ENCODE measurements at places on chromosomes 2 and 18.

DNA sequence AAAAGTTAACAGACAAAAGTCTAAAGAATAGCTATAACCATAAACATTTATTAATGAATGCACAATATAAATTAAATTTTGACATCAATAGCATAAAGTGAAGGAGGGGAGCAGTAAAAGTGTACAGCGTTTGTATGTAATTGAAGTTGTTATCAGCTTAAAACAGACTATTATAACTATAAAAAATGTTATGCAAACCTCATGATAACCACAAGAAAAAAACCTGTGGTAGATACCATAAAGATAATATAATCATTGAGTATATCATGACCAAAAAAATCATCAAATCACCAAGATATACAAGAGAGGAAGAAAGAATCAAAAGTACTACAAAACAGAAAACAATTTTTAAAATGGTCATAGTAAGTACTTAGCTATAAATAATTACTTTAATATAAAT, 122.1 kb upstream of the ID2 start:
- no peak for DNase-seq

GRCh38 chr2:143607231-143608062, 478.2 kb downstream of the ARHGAP15 start:
- DNase-seq, result no peak

GRCh38 chr2:3785220-3785889, 82.0 kb downstream of the DCDC2C start:
- DNase-seq, result no peak

DNA sequence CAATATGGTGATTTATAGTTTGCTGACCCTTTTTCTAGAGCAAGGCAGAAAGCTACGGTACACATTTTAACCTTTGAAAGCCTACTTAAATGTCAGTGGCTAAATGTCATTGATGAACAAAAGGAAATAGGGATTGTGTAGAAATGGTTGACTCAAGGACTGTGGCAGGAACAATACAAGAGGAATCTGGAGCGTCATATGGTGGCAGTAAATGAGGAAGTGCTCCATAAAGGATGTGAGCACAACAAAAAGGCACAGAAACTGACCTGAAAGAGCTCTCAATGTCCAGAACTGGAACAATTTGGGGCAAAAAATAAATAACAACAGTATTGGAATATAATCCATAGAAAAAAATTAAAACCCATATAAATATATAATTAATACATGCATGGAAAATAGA, 443.9 kb upstream of the VRK2 start:
- no peak for DNase-seq

- DNase-seq, result no peak
Observed at GRCh38 chr2:62996534-62997186, 54.0 kb upstream of the OTX1 start.

DNA sequence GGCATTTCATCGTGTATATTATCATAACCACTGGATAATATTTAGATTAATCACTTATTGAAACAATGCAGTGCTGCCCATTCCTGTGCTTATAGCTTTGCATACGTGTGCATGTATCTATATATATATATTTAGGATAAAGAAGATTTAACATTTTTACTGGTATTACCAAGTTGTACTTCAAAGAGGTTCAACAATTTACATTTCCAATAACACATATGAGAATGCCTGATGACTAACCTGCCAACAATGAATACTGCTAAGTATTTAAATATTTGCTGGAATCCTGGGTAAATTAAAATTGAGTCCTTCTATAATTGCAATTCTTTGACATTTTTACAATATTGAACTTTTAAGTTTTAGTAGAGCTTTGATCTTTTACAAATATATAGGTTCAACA, 111.4 kb downstream of the SLC39A10 start:
- no peak for DNase-seq

- no peak for DNase-seq
Observed at GRCh38 chr2:99445065-99445464, 44.8 kb downstream of the REV1 start.

DNA sequence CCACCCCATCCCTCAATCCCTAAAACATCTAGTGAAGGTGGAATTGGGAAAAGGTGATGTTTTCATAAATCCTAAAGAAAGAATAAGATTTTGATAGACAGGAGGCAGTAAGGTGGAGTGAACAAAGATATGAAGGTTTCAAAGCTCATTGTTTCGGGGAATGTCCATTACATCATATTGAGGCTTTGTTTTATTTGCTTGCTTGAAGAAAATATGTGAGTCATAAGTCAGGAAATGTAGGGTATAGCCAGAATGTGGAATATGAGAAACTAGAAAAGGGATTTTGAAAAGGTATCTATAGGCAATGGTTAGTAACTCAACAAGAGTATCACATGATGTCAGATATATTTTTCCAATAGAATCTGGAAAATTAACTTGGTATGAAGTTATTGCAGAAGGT, 1178.5 kb upstream of the ACVR2A start:
- no peak for DNase-seq

GRCh38 chr2:84201158-84201557, 257.9 kb downstream of the SUCLG1 start:
- no peak for DNase-seq

- no peak for DNase-seq
Observed at GRCh38 chr2:190713471-190713870, 64.6 kb downstream of the NAB1 start.

DNA sequence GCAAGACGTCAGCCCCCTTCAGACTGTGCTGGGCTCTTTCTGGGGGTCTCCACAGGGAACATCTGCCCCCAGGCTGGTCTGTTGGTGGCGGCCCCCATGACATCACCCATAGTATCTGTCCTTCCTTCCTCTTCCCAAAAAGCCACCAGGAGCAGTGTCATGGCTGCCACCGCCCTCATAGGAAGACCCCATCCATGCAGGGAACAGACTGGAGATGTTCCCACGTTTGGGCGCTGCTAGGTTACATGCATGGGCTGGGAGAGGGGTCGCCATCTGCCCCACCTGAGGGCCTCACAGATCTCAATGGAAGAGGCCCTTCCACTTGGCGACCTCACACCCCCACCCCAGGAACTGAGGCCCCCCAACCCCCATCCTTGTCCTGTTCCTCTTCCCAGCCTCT, 5.1 kb downstream of the SPATA3 start:
- no peak for DNase-seq

DNA sequence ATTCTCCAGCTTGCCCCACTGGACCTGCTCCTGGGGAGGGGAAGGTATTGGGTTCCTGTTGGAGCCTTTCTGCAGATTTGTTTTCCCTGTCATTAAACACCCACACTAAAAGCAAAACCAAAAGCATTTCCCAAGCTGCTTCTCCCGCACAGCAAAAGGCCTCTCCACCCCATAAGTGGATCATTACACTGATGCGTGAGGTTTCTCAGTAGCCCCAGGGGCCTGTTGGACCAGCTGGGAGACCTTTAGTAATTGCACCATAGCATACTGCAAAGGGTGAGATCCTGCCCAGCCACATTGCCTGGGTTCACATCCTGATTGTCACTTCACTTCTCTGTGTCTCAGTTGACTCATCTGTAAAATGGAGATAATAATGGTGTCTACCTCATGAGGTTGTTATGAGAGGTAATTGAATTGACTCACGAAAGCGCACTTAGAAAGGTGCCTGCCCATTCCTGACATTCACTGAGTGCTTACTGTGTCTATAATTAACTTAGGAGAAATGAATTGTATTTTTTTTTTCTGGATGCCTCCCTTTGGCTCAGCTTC, 43.9 kb downstream of the TOGARAM2 start:
- no peak for DNase-seq

DNA sequence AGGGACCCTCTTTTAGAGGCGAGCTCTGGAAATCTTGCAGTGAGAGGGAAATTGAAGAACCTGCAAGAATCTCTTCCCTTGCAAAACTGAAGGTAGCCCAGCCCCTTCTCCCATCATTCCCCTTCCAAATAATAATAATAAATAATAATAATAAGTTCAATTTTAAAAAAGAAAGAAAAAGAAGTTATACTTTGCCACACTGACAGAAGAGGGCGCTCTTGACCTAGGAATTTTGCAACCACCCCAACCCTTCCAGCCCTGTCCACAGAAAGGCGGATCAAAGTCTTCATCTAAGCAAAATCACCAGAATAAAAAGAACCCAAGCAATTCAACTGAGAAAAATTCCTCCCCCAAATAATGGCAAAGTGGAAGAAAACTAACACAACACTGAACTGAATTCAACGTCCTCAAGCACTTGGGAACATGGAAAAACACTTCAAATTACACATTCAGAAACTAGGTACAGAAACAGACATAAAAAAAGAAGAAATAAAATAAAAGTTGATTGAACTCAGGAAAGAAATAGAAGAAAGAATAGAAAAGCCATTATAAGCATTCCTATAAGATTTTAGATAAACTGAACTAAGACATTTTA, 98.9 kb upstream of the GLS start:
- DNase-seq, result peak; percentile 40

DNA sequence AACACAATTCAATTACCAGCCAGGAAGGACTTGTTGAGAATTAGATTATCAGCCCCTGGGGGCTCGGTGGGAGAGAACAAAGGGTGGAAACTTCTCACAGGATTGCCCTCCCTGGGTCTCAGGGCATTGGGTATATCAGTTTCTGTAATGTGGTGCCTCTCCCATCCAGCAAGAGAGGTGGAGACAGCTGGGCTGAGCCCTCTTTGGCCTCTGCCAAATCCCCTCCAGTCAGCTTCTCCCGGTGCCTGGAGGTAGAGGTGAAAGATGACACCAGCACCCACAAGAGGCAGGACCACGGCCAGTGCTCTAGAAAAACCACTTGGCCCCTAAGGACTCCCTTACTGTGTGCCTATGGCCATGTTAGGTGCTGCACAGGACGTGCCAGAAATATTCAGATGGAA, 179.7 kb downstream of the HAUS1 start:
- DNase-seq, result no peak

GRCh38 chr2:7639476-7639875, 722.3 kb downstream of the RNF144A start:
- DNase-seq, result no peak

DNA sequence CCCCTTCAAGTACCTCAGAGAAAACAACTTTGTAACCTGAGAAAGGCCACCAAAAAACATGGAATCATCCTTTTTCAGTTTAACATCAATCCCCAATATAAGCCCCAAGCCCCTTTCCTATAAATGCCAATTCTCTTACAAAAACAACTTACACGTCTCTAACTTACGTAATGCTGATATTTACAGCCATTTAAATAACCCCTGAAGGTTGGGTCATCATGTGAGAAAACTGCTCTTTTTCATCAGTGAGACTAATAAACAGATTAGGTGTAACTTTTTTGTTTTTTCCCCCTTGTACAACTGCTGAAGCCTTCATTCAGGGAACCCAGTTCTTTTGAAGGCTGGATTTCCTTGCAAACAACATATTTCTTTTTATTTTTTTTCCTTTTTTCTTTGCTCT, 3.7 kb downstream of the FASTKD1 start:
- no peak for DNase-seq

DNA sequence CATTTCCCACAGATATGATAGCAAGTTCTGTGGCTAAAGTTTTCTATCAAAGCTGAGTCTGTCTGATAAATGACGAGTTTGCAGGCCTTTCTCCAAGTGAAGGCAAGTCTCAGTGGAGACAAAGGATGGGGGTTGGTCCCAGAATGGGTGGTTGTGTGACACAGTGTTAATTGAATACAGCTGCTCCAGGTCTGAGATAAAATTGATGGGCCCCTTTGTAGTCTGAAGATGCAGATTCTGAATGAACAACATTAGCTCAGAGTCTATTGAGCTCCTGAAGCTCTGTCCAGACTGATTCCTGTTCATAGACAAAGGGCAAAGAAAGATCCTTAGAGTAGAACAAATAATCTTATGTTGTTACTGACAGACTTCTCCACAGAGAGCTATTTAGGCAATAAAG, 296.9 kb upstream of the CYRIA start:
- DNase-seq, result no peak

GRCh38 chr18:3251963-3252277, 4.3 kb downstream of the MYL12A start:
- peak; percentile 62 for DNase-seq

DNA sequence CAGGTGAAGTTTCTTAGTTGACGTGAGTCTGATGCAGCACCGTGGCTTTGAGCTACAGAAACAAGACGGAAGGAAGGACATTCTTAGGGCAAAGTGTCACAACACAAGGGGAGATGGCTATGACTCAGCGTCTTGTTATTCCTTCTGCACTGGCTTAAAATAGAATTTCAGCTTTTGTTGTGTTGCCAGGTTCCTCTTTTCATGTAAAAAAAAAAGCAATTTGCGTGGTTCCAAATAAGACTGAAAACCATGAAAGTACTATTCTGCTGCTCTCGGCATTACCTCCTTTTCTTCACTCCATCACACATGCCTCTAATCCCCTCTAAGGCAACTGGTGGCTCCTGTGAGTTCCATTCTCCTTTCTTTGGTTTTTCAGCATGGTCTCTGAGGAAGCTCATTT, 150.1 kb downstream of the ANTXR1 start:
- peak; percentile 66 for DNase-seq

DNA sequence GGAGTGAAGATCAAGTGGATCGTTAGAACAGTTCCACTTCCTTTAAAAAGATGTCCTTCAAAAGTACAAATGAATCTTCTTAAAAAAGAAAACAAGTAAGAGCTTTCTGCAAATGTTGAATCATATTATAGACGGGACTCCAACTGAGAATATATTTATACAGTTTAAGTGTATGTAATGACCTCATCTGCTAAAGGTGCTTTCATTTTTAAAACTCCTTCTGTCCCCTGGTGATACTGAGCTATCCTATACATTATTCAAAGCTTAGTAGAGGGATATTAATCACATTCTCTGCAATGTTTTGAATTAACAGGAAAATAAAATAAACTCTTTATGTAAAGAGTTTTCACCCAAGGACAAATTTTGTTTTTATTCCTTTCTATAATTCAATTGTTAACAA, 420.7 kb upstream of the SLC8A1 start:
- DNase-seq, result no peak

DNA sequence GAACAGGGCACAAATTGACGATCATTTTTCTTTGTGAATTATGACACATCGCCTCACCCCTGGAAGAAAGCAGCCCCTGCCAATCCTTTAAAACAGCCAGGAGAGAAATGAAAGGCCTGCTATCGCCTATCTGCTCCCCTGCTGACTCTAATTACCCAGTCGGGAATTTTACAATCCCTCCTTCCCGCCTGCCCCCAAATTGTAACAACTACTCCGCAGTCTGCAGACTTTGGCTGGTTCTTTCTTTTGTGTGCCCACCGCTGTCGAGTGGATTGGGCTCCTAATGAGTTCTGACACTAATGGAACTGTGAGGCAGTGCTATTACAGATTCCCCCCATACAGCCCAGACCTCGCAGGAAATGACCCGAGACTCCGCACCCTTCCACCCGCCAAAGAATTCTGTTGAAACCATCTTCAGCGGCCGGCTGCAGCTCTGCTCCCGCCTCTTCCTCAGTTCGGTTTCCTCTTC, 281.2 kb upstream of the PARD3B start:
- DNase-seq, result no peak

- no peak for DNase-seq
Observed at GRCh38 chr2:43047187-43047780, 179.1 kb downstream of the ZFP36L2 start.
